Activated CD4-positive, alpha-beta T cell treated with anti-CD3 and anti-CD28 coated beads for 1 hour (primary cell): ENCODE measurements at places on chromosomes 2 and 18.

- DNase-seq, result no peak
Measured at GRCh38 chr2:159175927-159176326, 110.6 kb downstream of the WDSUB1 start.

DNA sequence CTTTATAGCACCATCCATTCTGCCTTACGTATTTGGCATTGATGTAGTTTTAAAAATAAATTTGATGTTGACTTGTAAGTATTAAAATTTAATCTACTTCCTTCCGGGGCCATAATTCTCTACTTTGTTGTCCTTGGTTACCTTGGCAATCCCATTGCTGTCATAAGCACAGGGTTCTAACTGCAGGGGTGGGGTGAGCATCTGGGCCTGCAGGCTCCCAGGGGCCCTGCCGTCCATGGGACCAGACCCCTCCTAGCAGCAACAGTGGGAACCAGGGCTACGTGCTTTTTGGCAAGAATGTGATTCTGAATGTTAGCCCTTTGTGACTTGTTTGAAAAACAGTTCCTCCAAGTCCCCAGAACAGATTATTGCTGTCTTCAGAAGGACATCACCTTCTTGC is 4.9 kb downstream of the ASAP2 start:
- DNase-seq, result no peak

DNA sequence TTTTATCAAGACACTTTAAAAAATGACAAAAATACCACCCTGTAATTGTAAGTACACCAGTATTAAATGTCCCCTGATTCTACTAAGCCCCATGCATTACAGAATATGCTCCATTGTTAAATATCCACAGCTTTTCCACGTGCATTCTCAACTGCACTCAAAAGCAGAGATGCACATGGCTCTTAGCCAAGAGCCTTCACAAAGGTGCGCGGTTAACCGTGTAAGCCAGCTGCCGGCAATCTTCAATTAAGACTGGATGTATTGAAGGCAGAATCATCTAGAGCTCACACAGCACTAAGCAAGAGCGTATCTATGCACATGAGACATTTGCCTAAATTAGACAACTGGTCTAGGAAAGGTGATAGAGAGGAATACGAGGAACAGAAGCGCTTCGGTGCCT is 278.3 kb downstream of the NAPG start:
- no peak for DNase-seq

DNA sequence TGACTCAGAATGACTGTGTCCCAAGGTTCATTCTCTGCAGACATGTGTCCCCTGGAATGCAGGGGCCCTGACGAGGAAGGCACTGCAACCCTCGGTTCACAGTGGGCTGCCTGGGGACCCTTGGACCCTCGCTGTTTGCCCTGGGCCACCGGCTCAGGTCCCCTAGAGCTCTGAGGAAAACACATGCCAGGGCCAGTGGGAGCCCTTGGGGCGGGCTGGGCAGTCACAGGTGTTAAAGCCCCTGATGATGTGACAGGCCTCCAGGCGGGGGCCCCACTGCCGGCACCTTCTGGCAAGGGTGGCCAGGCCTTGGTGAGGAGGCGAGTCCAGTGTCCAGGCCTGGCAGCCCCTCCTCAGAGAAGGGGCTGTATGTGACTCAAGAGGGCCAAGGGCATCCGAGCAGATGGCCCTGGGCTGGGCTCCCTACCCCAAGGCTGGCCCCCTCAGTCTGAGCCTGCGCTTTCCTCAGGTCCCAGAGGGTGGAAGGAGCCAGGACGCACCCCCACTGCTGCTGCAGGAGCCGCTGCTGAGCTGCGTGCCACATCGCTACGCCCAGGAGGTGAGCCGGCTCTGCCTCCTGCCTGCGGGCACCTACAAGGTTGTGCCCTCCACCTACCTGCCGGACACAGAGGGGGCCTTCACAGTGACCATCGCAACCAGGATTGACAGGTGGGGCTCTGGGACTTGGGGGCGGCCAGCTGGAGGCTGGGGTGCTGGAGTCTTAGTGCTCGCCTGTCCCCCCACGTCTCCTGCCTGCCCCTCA is 11.1 kb downstream of the CAPN10 start:
- no peak for DNase-seq

- DNase-seq, result no peak
Measured at GRCh38 chr2:64707276-64707675, 53.6 kb upstream of the SERTAD2 start.

GRCh38 chr2:8659735-8660492 is 21.9 kb upstream of the ID2 start:
- DNase-seq, result no peak

DNA sequence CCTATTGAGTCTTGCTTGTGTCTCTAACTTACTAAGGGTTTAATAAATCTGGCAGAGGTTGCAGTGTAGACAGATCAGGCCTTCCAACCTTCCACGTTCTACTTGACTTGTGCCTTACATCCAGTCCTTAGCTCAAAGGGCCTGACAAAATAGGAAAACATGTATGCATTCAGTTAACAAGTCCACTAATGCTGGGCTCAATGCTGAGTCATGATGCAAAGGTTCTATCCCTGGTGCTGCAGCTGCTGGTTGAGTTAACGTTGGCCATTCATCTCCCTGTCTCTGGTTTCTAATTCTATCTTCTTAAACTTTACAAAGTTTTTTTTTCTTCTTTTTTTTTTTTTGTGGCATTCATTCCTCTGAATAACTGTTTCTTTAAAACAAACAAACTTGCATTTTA is 46.3 kb upstream of the ITGB6 start:
- no peak for DNase-seq

DNA sequence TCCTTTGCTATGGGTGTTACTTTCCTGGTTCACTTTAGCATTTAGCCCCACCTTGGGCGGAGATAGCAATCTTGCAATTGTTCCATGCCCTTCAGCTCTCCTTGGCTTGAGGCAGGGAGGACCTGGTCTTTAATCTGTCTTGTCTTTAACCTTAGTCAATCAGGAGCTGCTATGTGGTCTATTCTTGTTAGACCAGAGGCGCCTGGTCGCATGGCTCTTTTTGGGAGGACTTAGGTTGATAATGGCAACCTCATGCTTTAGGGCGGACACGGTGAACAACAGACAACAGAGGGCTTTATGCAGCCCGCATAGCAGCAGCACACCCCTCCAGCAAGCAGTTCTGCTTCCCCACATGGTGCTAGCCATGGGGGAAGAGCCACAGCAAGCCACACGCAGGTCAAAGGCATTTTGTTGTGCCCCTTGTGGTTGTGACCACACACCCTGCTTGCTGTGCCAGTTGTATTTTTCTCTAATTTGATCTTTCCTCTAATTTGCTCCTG is 17.7 kb upstream of the ZDBF2 start:
- DNase-seq, result no peak

DNA sequence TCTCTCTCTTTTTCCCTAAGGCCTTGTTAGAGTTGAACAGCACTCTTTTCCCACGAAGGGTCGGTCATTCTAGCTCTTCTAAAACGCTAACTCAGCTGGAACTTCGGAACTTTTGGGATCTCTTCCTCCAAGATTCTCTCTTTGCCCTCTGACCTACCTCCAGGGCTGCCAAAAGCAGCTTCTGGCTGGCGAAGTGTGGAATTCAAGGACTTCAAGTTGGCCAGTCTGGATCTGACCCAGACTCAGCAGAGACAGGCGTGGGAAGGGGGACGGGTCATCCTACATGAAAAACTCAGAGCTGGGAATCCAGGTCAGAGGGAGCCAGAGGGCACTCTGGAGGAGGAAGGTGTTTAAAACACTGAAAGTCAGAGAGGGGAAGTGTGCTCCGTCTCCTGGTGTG is 305.5 kb upstream of the HDAC4 start:
- no peak for DNase-seq

DNA sequence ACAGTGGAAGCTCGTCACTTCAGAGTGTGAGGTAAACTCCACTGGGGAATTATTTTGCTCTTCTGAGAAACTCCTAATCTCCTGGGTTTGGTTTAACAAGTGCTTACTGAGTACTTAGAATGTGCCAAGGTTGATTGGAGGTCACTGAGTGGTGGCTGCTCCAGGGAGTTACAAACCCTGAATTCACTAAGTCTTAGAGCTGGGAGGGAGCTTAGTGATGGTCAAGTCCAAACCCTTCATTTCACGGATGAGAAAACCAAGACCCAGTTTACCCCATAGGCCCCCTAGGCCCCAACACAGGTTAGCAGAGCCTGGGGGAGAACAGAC is 52.0 kb downstream of the SLC4A5 start:
- no peak for DNase-seq

- no peak for DNase-seq
Measured at GRCh38 chr2:194700726-194701125, 956.3 kb upstream of the SLC39A10 start.

GRCh38 chr18:10239103-10239502 is 215.3 kb upstream of the APCDD1 start:
- no peak for DNase-seq

- DNase-seq, result no peak
Measured at GRCh38 chr2:102783506-102784183, 21.8 kb downstream of the TMEM182 start.

DNA sequence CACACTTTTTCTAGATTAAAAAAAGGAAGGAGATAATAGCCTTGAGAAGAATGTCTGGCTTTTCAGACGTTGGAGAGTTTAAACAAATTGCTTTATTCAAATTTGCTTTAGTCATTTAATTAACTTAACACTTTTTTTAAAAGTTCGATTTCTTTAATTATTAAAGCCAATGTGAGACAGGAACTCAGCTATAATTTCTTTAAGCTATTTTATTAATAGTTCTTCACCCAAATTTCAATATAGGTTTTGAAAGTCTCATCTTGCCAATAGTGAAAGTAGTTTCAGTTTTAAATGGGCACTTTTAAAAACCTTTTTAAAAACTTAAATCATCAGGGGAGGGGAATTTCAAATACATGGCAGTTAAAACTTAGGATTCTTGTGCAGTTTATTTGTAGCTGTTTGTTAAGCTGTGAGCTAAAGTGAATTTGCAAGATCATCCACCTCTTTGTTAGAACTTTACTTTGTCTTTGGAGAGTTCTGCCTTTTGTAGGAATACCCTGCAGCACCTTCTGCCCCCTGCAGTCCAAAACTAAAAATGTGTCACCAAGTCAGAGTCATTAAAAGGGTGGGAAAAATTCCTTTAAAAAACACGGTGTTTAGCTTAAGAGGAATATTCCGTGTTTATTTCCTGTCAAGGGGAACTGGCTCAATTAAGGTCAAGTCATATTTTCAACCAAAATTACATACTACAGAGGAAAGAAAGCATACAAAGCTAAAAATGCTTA is 4.6 kb downstream of the TGIF1 start:
- no peak for DNase-seq

DNA sequence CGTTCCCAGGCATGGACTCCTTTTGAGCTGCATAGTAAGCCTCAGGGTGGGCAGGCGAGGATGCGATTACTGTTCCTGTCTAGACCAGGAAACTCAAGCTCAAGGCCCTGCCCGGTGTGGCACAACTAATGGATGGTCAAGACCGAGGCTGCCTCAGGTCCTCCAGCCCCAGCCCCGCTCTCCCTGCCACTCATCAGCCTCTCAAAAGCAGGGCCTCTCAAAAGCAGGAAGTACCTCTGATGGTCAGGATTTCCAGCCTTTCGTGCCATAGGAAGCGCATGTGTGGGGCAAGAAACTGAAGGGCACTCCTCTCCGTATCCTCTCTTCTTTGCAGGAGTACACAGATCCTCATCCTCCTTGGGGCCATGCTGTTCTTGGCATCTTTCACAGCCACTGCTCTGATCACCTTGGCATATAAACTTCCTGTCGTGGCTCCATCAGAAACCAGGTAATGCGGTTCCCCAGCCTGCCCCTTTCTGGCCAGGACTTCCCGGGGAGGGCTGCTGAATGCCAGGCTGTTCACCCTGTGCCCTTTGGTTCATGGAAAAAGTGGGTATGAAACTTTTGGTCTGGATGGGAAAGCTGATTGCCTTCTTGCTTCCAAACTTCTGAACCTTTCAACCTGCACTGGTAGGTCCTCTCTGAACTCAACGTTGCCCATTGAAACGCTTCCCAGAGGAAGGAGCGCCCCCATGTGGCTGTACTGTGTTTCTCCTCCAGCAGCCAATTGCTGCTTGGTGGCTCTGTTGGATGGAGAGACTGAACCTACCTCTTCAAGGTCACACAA is 82.8 kb upstream of the SEC11C start:
- no peak for DNase-seq

DNA sequence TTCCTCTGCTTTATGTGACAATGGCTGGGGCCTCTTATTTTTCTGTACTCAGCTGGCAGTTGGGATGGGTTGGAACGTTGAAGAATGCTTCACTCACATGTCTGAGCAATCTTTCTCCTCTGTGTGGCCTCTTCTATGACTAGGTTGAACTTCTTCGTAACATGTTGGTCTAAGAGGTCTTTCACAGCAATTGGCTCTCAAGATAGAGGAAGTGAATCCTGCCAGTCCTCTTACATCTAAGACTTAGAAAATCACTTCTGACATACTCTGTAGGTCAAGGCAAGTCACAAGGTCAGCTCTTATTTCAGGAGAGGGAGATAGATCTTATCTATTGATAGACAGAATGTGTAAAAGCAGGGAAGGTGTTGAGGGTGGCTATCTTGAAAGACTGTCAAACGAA is 174.1 kb downstream of the NYAP2 start:
- DNase-seq, result no peak

- no peak for DNase-seq
Measured at GRCh38 chr18:64850791-64851190, 701.9 kb upstream of the LINC00305 start.

GRCh38 chr2:40668425-40668824 is 216.5 kb upstream of the SLC8A1 start:
- no peak for DNase-seq

- DNase-seq, result no peak
Measured at GRCh38 chr18:1394426-1394825, 489.8 kb downstream of the ADCYAP1 start.

- DNase-seq, result peak; percentile 44
Measured at GRCh38 chr2:174778085-174778981, 14.1 kb upstream of the CHRNA1 start.

DNA sequence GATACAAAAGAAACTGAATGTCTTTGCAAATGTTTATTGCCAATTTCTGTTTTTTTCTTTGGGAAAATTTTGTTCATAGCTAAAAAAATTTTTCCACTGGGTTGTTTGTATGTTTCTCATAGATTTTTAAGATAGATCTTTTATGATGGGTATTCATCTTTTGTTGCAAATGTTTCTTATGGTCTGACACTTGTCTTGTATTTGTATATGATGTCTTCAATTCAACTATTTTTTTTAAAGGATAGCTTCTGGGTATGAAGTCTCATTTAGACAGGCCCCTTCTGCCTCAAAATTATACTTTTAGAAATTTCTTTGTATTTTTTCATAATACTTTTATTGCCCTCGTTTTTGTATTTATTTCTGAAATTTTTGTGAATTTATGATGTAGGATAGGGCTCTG is 73.8 kb downstream of the KCTD1 start:
- no peak for DNase-seq

DNA sequence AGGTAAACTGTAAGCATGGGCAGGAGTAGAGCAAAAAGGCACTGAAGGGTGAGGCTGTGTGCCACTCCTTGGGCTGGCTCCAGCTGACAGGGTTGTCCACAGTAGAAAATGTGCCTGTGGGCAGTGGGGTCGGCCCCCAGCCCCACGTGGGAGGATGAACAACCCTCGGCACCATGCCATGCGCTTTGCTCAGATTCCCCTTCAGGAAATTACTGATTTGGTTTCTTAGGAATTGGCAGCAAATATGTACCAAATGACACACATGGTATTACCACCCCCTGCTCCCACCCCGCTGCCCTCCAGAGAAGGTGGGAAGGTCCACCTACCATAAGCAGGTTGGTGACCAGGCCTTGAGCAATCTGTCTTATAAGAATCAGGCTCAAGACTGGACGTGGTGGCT is 13.6 kb downstream of the ADCY3 start:
- no peak for DNase-seq
